ENCODE measurements at places on chromosomes 2 and 18.

DNA sequence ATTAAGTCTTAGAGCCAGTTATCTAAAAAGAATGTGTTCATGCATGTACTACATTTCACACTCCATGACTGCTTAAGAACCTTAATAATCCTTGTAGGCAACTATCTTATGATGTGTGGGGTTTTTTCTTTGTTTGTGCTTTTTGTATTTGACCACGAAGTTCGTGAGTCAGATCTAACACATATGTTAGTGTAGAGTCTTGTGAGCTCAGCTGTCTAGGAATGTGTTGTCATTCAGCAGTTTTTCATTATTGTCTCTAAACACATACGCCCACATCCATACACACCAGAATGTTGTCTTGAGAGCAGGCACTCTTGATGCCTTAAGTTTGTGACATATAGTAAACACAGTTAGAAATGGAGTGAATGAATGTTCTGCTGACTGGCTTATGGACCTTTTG is 38.4 kb downstream of the CAB39 start:
- no peak for DNase-seq

DNA sequence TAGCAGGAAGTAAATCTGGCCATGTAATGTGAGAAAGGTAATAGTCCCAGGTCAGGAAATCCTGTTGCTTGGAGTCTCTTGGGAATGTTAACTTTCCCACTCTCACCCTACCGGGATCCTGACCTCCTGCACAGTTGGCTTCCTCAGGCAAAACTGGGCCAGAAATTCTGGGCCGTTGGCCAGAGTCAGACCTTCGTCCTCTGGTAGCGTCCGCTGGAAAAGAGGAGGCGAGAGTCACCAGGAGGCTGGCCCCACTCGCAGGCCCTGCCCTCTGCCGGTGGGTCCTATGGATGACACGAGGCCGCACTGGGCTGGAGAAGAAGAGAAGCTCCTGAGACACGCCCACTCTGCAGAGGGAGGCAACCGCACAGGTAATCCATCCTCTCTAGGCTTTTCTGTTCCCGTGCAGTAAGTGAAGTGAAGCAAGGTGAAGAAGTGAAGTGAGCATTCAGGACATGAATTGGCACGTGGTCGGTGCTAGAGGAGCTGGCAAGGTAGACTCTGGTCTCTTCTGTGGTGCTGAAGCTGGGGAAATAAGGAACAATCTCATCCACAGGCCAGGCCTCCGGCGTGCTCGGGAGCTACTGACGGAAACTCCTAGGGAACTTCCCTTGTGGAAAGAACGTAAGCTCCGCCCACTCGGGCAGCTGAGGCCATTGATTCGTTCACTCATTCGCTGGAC is 182.7 kb upstream of the GLI2 start:
- DNase-seq, result peak; percentile 91

DNA sequence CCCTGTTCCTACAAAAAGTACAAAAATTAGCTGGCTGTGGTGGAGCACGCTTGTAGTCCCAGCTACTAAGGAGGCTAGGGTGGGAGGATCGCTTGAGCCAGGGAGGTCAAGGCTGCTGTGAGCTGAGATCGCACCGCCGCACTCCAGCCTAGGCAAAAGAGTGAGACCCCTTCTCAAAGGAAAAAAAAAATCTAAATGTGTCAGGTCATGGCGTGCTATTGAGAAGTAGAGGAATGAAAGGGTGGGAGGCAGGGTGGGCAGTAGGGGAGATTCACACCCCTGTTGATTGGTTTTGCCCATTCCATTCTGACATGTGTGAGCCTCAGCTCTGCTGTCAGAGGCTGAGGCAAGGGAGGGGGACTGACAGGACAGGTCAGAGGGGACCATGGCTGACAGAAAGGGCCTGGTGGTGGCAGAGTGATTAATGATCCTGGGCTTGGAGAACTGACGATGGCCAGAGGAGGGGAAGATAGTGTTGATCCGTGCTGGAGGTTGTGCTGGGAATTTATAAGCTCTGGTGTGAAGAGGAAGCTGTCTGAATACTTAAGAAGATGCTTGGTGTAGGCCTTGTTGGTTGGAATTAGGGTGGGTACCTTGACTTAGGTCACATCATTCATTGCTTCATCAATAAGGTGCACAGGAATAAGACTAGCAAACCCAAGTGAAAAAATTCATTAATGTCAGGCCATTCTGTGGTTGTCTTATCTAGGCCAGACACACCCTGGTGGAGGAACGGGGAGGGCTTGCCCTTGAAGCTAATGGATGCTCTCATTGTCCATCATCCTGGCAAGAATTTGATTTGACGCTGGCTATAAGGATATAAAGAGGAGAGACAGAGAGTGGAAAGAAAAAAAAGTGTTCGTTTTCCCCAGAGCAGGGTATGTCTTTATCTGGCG is 19.1 kb upstream of the SMARCAL1 start:
- no peak for DNase-seq

- DNase-seq, result peak; percentile 90
Measured at GRCh38 chr2:218125626-218126080, at the start of gene CXCR2. TSS of gene CXCR2 (plus strand) at chr2:218126028. CDS start at chr2:218134802, 8,774 bp downstream.

- DNase-seq, result peak; percentile 53
Measured at GRCh38 chr18:48186861-48187260, 222.3 kb downstream of the ZBTB7C start.

DNA sequence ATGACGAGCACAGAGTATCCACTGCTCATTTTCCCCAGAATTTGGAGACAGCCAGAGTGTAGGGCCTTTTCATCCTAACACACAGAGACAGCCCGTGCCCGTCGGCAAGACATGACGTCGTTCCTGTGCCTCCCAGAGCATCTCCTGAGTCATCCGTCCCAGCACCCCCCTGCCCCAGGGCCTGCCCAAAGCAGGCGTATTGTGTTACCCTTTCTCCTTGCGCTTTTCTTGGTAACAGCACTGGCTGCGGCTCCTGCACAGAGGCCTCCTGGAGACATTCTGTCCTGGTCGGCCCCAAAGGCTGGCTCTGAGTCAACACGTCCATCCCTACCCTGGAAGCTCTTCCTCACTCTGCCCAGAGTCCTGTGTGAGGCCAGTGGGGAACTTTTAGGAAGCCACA is 217.1 kb downstream of the KLHL29 start:
- DNase-seq, result no peak

DNA sequence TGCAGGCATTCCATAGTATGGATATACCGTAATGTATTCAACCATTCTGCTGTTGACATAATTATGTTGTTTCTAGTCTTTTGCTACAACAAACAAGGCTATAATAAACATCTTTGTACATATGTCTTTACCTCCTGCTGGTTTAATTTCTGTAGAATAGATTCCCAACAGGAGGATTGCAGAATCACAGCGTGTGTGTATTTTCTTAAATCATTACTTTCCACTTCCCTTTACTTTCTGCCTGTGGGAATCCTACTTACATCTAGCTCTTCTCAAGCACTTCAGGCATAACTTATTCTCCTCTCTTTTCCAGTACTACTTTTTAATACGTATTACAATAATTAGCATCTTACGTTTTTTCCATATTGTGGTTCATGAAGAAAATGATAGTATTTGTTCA is 13.0 kb upstream of the RIOK3 start:
- DNase-seq, result no peak

GRCh38 chr2:176454893-176455815 is 185.9 kb downstream of the MTX2 start:
- peak; percentile 69 for DNase-seq

GRCh38 chr2:180655842-180656454 is 324.5 kb upstream of the UBE2E3 start:
- no peak for DNase-seq

- no peak for DNase-seq
Measured at GRCh38 chr2:190320696-190321095, 1.1 kb upstream of the HIBCH start.

GRCh38 chr2:96987301-96987909 is 1.0 kb upstream of the FAM178B start:
- no peak for DNase-seq

DNA sequence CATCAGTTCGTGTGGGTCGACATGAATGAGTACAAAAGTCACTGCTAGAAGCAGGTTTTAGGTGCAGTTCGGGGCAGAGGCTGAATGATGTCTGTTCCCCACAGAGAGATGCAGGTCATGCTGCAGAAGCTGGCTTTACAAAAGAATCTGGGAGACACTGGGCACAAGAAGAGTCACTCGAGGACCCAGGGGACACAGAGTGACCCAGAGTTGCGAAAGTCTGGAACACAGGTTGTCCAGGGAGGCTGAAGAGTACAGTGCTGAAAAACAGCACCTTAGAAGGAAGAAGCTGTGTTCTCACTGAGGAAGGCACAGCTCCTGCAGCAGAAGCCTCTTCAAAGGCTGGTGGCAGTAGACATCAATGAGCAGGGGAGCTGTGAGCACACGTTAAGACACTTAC is 14.8 kb downstream of the CACNB4 start:
- no peak for DNase-seq

DNA sequence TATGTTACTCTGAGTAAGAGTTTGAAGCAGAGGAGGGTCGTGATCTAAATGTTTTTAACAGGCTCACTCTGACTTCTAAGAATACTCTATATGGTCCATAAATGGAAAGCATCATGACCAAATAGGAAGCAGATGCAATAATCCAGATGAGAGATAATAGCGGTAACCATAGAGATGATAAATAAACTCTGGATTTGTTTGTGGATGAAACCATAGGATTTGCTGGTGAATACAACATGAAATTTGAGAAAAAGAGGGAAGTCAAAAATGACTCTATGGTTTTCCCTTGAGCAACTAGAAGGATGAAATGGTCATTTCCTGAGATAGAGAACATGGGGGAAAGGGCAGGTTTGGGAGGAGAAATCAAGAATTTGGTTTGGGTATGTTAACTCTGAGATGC is 3.9 kb downstream of the HEATR5B start:
- no peak for DNase-seq

DNA sequence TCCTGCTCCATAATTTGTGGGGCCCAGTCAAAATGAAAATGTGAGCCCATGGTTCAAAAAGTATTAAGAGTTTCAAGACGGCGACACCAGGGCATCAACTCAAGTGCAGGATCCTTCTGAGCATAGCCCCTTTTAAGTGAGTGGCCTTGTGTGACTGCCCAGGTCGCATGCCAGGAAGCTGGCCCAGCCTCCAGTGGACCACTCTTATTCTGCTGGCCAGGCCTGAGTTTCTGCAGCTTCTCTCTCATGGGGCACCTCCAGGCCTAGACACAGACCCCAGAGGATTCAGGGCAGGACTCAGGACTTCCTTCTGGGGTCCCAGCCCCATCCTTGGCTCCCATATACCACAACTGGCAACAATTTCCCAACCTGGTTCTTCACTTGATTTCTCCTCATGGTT is 83.5 kb upstream of the HAAO start:
- no peak for DNase-seq

- DNase-seq, result no peak
Measured at GRCh38 chr2:169361706-169362117, 622 bp downstream of the LRP2 start.

DNA sequence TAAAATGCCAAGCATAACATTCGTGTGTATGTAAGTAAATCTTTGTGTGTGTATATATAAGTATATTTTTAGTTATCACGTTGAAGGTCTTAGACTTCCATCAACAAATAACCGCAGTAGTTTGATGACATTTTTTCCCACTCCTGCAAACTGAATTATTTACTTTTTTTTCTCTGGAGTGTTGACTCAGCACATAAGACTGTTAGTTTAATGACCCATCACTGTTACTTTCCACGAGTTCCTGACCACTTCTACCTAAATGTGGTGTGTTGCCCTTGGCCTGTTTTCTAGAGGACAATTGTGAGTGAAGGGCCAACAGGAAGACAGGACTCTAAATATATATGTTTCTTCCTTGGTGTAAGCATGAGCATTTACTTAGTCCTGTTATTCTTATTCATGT is 71.3 kb upstream of the TXNDC2 start:
- DNase-seq, result no peak

- no peak for DNase-seq
Measured at GRCh38 chr2:239322416-239323086, 78.3 kb downstream of the HDAC4 start.

DNA sequence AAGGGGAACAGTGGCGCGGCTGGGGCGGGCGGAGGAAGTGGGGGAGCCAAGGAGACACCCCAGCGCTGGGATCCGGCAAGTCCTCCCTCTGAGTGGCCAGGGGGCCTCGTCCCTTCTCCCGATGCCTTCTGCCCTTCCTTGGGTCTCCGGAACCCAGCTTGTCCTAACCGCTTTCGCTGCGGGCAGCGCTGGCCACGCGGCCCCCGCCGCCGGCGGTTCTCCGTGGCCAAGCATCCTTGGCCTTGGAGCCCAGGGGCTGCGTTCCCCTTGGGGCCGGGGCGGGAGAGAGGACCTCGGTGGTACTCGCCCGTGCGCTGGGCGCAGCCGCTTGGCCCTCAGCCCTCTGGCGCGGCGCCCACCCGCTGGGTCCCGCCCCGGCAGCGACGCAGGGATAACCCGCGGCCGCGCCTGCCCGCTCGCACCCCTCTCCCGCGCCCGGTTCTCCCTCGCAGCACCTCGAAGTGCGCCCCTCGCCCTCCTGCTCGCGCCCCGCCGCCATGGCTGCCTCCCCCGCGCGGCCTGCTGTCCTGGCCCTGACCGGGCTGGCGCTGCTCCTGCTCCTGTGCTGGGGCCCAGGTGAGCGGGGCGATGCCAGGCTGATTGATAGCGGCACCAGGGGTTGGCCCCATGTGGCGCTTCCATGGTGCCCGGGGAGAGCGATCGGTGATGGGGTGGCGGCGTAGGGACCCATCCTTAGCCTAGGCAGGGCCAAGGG is 128.7 kb downstream of the UXS1 start:
- no peak for DNase-seq

- DNase-seq, result no peak
Measured at GRCh38 chr2:20391951-20392699, 41.5 kb upstream of the PUM2 start.

GRCh38 chr2:61993422-61994024 is 88.0 kb downstream of the COMMD1 start:
- DNase-seq, result no peak

DNA sequence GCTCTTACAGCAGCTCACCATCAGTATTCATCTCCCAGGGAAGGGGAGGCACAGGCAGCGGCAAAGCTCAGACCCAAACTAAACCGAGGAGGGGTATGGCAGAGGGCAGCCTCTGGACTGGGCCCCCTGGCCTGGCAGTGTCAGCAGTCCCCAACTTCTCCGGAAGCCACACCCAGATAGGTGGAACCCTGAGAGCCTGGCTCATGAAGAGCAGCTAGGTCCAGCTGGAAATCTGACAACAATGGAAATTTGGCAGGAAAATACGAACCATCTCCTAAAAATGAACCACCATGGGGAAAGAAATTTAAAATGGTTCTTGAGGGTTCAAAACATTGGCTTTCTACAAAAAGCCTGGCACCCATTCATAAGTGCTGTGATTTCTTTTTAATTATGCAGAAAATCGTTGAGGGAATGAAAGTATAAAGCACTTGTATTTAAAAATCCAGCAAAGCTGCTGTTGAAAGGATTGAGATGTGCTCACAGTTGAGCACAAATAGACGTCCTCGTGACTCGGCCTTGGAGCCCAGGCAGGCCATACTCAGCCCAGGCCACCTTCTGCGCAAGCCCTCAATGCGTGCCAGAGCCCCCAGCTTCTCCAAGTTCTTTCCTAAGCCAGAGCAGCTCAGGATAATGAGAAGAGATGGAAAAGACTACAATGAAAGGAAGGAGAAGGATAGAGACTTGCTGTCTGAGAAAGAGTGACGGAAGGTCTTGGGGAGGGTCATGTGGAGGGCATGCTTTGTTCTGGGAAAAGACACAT is 93.0 kb downstream of the COL6A3 start:
- peak; percentile 81 for DNase-seq

GRCh38 chr2:189628817-189629530 is 32.3 kb upstream of the ASNSD1 start:
- no peak for DNase-seq

GRCh38 chr2:201233812-201234662 is 26.3 kb upstream of the CASP8 start:
- DNase-seq, result no peak

All from Right ventricle myocardium inferior (tissue), 1 donor.